Activated CD4-positive, alpha-beta T cell treated with anti-CD3 and anti-CD28 coated beads, Interleukin-2, amount 10 ng/mL, durations not matched to agents 7 days and 5 days (primary cell): ENCODE measurements at places on chromosomes 7 and 10.

DNA sequence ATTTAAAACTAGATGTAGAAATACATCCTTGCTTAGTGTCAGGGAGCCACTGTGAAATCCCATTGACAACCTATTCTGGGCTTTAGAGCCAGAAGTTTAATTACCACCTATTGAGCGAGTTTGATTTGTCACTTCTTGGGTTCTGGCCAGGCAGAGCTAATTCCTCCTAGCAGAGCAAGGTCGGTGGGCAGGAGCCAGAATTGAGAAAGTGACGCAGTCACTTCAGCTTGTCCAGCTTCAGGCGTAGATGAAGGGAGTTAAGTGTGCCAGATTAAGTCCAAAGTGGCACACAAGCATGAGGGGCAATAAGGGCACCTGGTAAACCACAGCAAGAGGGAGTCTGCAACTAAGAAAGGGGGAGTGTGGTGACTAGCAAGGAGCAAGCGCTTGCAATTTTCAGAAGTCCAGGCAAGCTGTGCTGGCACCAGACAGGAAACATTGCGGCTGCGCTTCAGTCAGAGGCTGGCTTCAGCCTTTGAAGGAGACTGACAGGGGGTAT is 119.4 kb downstream of the ST7 start:
- DNase-seq: no peak

DNA sequence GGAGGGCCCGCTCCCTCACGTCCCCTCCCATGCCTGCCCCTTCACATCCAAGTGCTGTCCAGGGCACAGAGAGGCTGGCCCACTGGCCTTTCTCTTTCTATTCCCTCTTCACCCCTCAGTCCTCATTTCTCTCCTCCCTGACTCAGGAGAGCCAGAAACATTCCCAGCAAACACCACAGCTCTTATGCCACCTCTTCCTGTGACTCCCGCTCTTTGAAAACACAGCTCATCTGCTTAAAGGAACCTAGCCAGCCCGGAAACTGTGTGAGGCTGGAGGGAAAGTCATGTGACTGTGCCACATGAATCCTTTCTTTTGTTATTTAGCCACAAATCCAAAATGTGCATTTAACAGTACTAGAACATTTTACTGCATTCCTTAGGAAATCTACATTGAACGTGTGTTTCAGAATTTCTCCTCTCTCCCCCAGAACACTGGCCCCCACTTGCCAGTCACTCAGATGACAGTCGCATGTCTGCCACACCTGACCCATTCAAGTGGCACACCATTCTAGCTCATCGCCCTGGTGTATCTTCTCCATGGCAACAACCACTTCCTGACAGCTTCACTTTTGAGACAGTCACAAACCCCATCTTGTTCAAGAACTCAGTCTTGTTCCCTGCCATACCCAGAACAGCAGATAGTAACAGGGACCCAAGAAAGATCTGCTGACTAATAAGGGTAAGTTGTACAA is 42.8 kb downstream of the GRB10 start:
- DNase-seq: peak; percentile 85

- no peak for DNase-seq
Observed at GRCh38 chr10:122208571-122209430, 62.3 kb upstream of the BTBD16 start.

GRCh38 chr10:722281-723060 is 33.0 kb upstream of the DIP2C start:
- DNase-seq: no peak

GRCh38 chr10:130963786-130964522 is 347.6 kb downstream of the TCERG1L start:
- DNase-seq: no peak

- no peak for DNase-seq
Observed at GRCh38 chr7:39095875-39096619, 118.3 kb downstream of the POU6F2 start.

- DNase-seq: no peak
Observed at GRCh38 chr7:16589881-16590280, 55.7 kb downstream of the ANKMY2 start.

DNA sequence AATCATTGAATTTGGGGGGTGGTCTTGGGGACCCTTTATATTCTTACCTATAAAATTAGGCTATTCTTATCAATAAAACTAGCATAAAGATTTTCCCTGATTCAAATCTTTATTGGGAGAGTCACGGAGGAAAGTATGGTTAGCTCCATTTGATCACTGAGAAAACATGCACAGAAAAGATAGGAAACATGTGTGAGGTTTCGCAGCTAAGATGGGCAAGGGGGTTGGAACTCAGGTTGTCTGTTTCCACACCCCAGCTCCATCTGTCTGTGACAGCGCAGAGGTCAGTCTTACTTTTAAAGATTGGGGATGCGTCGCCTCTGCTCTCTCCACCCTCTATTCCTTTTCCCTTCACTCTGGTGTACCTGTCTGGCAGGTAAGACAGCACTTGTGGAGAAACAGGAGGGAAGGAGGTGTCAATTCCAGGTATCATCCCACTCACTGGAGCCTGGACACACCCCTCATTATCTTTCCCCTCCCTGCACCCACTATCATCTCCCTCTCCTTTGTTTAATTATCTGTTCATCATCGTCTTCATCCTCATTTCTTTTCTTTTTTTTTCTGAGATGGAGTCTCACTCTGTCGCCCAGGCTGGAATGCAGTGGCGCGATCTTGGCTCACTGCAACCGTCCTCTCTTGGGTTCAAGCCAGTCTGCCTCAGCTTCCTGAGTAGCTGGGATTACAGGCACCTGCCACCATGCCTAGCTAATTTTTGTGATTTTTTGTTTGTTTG is 2.4 kb upstream of the DENND10 start:
- no peak for DNase-seq

GRCh38 chr7:82742163-82742562 is 298.6 kb upstream of the CACNA2D1 start:
- DNase-seq: no peak

DNA sequence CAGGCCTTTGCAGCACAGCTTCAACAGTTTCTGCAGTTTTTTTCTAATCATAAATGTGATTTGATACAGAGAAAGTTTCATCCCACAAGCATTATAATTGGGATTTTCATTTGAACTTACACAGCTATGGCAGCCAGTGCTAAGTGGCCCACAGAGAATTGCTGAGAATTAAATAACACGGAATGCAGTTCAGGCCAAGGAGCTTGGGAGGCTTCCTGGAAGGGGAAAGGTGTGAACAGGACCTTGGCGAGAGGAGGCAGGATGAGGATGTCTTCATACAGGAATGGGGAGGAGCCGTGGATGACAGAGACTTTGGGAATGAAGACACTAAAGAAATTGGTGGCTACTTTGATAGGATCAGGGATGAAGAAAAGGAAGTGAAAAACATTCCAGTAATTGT is 95.3 kb downstream of the ZNF22 start:
- no peak for DNase-seq

DNA sequence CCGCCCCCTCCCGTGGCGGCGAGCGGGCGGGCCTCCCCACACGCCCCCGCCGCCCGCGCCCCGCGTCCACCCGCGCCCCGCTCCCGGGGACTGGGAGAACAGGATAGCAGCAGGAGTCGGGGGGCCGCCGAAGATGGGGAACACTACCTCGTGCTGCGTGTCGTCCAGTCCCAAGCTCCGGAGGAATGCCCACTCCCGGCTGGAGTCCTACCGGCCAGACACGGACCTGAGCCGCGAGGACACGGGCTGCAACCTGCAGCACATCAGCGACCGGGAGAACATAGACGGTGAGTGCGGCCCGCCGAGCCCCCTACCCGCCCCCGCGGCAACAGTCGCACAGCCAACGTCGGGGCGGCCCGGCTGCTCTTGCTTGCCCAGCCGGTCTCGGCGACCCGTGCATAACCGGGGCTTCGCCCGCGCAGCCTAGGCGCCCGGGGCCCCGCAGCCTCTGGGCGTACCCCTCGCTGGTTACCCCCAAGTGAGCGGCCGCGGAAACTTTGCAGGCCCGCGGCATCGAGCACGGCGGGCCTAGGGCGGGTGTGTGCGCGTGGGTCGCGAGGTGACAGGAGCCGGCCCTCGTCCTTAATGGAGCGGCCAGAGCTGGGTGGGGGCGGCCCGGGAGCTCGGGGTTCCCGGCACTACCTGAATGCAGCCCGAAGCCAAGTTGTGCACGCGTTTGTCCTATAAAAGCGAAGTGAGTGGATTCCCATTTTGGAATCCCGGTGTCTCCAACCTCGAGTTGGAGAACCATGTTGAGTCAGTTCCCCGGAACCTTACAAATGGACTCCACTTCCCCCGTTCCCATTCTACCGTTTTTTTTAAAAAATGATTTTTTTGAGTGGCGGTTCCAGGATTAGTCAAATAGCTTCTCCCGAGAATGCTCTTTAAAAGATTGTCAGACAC is 863 bp downstream of the CCNY start:
- peak; percentile 21 for DNase-seq

GRCh38 chr7:134679006-134679405 is 32.4 kb downstream of the BPGM start:
- no peak for DNase-seq

GRCh38 chr10:42781893-42782445 is 626 bp upstream of the BMS1 start:
- DNase-seq: no peak

DNA sequence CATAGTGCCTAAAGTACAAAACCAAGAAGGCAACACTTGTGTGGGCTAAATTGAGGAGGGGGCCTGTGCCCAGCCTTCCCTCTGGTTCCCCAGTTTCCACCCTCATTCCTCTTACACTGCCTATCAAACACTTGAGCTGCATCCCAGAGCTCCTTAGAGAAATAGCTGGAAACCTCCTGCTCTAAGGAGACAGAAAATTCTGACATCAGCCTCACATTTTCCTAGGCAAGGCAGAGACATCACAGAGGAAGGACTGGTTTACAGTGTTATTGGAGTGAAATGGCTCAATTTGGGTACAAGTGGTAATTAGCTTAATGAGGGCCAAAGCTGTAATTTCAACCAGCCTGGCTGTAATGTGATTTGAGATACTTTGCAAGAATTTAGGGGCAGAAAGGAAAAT is 192.3 kb upstream of the AOAH start:
- no peak for DNase-seq

GRCh38 chr10:5092848-5093790 is 1.1 kb upstream of the AKR1C3 start:
- DNase-seq: no peak

- peak; percentile 88 for DNase-seq
Observed at GRCh38 chr7:141012044-141012685, 2.6 kb downstream of the MRPS33 start.

- no peak for DNase-seq
Observed at GRCh38 chr10:23864631-23865147, 344.2 kb upstream of the KIAA1217 start.

DNA sequence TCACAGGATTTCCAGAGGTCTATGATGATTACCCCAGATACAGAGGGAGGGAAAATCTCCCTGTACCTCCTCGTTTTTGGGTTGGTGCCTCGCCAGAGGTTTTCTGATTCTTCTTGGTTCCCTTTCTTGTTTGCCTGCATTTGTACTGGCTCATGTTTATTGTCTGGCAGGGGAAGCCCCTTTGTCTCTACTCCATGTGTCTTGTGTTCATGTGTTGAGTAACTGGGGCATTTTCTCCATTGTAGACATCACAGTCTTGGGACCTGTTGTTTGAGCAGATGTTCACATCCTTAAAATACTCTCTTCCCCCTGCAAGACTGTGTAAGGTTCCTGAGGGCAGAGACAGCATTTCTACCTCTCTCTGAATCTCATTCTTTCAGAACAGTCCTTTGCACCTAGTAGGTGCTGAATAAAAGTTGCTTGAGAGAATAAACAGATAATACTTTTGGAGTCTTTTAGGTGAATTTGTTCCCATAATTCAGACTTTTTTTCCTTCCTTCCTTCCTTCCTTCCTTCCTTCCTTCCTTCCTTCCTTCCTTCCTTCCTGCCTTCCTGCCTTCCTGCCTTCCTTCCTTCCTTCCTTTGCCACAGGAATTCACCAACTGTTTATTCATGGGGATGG is 25.1 kb downstream of the CDK14 start:
- no peak for DNase-seq

DNA sequence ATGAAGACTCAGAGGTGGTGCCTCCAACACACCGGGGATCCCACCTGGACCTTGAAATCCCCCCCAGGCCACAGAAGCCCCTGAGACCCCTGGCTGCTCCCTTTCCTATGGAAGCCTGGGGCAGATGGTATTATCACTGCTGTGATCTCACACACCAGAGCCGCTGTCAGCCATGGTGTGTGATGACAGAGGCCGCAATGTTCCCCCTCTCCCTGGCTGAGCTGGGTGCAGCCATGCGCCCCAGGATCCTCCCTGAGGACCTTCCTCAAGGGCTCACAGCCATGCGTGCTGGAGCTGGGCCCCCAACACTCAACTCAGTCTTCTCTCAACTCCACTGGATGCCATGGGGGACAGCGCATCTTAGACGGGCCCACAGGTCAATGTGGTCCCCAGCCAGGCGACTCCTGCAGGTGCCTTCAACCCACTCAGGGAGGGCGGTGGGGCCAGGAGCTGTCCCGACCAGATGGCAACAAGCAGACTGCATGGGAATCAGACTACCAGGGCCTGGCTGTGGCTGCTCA is 44.9 kb downstream of the VIPR2 start:
- no peak for DNase-seq

DNA sequence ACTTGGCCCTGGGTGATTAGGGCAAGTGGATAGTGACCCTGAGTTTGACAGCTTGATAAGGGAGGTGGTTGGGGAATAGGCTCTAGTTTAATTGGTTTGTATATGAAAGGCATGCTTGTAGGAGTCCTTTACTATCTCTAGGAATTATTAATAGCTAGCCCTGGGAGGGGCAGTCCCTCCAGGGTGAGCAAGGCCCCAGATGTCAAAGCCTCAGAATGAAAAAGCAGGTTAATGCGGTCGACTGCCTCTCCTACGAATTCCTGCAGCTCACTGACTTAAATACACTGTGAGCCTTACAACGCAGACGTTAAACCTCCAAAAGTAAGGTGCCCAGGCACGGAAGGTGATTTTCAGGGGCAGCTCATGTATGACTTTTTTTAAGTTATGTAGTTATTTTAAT is 5.2 kb upstream of the BTBD16 start:
- DNase-seq: no peak

DNA sequence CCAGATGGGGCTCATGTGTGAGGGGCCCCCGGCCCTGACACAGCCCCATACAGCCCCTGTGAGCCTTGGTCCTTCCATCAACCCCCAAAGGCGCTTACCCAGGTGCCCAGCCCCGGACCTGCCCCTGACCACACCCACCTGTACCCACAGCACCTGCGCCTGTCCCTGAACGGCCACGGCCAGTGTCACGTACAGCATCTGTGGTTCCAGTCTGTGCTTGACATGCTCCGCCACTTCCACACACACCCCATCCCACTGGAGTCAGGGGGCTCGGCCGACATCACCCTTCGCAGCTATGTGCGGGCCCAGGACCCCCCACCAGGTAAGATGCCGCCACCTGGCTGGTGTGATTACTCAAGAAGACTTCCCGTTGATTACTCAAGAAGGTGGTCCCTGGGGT is 33.5 kb downstream of the SH2B2 start:
- DNase-seq: no peak

DNA sequence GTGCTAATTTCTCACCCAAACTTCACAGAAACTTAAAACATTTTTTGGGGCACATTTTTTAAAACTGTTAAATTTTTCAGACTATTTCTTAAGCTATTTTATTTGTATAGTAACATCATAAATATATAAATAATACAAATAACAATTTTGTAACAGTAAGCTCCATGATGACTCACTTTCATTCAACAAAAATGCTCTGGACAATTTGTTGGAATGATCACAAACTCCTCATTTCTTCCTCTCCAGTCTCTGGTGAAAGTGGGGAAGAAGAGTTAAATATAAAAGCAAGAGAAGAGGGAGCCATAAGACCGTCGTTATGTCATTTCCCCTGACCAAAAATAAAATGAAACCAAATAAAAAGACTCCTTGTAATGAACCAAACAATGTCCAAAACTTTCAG is 162.4 kb downstream of the AGMO start:
- DNase-seq: no peak

- DNase-seq: no peak
Observed at GRCh38 chr7:90655566-90655965, 59.4 kb downstream of the CDK14 start.

- peak; percentile 10 for DNase-seq
Observed at GRCh38 chr7:22677680-22678079, 49.3 kb upstream of the IL6 start.
